Epithelial cell of proximal tubule (primary cell): ENCODE measurements at places on chromosomes 4 and X. TPM values are rescaled to one million over a fixed set of nuclear protein-coding genes. Genes with fewer than 3 reads are reported as not detected.

DNA sequence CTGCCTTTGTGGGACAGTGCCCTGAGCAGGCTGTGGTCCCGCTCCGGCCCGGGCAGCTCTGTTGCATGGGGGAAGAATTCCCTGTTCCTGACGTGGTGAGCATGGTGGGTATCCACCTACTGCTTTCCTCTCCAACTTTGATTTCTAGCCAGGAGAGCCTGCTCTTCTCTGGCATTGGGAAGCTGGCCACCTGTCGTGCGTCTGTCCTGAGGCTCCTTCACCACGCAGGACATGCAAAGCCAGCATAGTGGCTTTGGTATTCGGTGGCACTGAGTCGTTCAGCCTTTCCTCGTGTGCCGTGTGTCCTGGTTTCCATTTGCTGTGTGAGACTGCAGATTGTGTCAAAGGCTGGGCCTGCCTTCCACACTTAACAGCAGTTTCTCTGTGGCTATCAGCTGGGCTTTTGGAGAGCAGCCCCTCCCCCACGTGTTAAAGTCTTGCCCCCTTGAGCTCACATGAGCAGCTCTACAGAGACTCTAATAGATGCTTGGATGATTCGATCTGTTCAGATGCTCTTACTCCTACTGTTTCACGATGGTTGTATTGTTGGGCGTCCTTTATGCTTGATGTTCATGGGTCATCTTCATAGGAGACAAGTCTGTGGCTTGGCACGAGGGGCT, 46.3 kb upstream of the CLCN4 start:
- no peak for DNase-seq

GRCh38 chr4:87461281-87461700, 38.9 kb downstream of the NUDT9 start:
- no peak for DNase-seq

DNA sequence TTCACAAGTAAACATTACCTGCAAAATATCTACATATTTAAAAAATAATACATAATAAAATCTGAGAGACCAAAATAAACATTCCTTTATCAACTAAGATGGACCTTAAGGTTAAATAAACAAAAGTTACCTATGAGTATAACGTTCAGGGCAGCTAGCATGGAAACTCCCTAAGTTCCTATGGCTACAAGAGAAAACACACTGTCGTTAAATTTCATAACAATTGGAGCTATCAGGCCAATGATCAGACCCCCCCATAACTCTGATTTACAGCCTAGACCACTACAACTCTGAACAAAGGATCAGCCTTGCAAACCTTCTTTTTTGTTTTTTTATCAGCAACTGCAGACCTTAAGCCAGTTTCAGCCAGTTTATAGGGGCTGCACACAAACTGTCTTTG, 1418.4 kb downstream of the PCDH18 start:
- no peak for DNase-seq

DNA sequence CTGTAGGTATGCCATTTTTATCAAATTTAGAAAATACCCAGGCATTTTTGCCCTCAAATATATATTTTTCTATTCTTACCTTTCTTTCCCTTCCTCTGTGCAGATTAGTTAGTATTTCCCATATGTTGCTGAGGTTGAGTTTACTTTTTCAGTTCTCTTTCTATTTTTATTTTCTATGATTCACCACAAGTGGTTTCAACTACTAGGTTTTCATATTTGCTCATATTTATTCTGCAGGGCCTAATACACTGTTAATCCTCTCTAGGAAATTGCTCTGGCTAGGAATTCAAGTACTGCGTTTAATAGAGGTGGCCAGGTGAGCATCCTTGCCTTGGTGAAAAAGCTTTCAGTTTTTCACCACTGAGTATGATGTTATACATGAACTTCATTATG, 1535.3 kb upstream of the PCDH10 start:
- DNase-seq = no peak

- no peak for DNase-seq
These were observed 19.8 kb upstream of the FMR1 start for GRCh38 chrX:147891896-147892295.

DNA sequence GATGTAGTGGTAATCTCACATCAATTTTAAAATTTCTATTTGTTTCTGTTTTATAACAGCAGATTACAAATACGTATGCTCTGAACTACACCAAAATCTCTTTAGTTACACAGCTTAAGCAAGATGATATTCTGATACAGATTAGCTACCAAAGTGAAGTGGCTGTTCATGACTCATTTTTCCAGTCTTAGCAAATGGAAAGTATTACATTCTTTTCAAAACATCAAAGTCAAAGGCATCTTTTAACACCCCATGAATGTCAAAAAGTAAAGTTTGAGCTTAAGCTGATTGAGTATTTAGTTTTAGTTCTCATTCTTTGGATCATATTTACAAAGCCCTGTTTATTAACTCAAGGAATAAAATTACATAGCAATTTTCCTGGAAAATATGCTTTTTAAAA, 6.6 kb upstream of the HPGDS start:
- DNase-seq = no peak

DNA sequence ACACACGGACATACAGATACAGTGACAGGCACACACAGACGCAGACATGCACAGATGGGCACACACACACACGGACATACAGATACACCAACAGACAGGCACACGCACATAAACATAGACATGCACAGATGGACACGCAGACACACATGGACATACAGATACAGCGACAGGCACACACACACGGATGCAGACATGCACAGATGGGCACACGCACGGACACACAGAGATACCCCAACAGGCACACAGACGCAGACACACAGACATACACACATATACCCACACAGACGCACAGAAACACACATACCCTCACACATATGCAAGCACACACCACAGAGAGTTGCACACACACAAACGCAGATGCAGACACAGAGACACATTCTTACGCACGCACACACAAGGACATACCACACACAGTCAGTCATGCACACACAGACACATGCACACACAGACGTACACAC, 24.4 kb upstream of the SLC25A6 start:
- no peak for DNase-seq

- DNase-seq = no peak
These were observed 403.9 kb downstream of the PCDH7 start for GRCh38 chr4:31124008-31124585.

DNA sequence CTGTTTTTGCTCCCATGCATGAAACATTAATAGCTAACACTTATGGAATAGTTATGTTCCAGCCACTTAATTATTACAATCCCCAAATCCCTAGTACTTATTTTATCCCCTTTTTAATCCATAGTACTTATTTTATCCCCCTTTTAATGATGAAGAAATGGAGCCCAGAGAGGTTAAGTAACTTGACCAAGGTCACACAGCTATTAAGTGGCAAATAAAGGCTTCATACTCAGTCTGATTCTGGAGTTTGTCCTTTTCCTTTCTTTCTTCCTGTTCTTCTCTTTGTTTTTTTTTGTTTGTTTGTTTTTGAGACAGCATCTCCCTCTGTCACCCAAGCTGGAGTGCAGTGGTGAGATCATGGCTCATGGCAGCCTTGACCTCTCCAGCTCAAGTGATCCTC, 2.2 kb downstream of the NKAP start:
- DNase-seq = no peak

DNA sequence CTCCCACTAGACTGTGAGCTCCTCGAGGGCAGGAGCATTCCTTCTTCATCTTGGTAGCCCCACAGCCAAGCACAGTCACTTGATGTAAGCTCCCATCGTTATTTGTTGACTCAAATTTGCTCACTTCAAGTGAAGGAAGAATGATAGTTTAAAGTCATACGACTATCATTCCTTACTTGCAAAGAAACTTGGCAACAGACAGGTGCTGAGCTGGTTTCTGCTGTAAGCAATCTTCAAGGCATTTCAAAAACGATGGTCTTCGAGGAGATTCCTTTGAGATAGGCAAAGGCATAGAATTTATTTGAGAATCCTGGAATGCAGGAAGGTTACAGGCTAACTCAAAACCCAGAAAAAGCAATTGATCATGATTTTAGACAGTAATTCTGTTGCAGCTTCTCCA, 64.8 kb downstream of the QDPR start:
- peak; percentile 27 for DNase-seq

DNA sequence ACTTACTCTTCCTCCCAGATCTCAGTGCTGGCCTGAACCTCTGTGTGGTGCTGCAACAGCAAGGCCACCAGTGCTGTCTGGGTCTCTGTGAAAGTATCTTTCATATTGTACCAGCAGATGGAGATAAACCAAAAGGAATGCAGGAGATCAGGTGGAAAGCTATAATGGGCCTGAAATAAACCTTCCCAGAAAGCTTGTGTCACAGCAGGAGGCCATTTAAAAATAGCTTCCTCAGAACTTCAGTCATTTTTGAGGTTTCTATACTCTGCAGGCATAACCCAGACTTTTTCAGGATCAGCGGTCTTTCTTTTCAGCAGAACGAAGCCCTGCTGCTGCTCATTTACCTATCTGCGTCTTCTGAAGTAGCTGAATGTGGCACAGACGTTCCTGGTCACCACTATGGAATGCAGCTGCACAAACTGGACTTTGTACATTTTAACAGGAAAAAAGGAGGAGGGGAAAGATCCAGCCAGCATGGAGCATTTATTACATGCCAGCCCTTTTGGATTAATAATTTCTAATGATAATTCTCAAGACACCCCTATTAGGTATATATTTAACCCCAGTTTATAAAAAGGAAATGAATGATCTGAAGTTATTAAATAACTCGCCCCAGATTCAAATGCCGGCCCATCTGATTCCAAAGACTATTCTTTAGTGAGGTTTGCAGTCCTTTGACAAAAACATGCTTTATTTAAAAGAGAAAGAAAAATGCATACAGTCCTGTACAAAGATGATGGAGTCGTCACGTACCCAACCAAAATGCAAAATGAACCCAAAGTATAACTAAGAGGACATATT, 119.7 kb downstream of the NFKB1 start:
- peak; percentile 92 for DNase-seq

- DNase-seq = no peak
These were observed 1.6 kb downstream of the SLC10A6 start for GRCh38 chr4:86847571-86847970.

DNA sequence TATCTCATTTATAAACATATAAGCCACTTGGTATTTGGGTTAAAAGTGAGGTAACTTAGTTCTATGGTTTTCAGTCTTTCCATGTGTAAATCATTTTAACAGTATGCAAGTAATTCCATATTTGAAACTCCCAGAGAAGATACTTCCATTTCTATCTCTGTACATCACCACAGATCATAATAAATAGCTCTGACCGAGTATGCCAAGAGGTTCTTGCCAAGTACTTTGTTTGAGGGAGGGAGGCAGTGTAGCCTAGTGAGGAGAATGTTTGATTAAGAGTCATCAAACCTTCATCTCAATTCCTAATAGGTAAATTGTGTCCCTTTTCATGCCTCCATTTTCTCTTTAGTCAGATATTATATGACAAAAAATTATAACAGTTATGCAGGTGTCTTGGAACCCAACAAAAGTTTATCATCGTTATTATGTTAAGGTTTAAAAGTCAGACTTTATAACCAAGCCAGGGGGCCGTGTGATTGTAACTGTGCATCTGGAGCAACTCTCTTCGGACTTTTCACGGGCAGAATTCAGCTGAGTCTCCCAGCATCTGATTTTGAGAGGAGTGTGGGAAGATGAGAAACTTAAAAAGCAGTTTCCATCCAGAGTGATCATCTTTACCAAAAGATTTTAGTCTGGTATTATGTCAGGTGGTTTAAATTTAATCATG, 123.8 kb downstream of the ANK2 start:
- DNase-seq = no peak

- no peak for DNase-seq
These were observed 13.4 kb downstream of the P2RY10 start for GRCh38 chrX:78958419-78959116.

DNA sequence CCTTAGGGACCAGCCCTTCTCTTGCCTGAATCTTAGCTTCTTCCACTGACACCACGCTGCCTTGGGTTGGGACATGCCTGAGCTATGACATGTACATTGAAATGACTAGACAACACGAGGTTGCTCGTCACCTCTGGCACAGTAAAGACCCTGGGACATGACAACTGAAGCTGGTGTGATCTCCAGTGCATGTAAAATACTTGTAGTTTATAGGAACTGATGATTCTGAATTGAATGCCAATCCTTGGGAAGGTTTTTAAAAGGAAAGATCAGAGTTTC, 100.7 kb upstream of the PGRMC2 start:
- DNase-seq = no peak

DNA sequence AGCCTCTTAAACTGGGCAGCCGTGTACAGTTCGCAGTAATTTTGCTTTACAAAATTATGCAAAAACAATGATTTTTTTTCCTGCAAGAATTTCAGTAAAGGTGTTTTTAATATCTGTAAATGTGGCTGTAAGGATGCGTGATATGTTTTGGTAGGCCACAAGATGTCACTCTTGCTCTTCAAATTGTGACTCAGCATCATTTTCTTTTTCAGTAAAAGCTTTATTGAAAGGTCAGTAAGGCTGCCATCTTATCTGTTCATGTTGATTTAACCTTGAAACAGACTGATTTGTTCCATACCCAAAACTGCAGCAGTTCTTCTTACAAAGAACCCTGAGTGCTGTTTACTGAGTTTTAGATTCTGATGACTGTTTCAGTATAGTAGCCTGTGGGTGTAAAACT, 39.9 kb downstream of the TXLNG start:
- DNase-seq = no peak

- DNase-seq = no peak
These were observed 24.1 kb upstream of the AREG start for GRCh38 chr4:74420863-74421262.

DNA sequence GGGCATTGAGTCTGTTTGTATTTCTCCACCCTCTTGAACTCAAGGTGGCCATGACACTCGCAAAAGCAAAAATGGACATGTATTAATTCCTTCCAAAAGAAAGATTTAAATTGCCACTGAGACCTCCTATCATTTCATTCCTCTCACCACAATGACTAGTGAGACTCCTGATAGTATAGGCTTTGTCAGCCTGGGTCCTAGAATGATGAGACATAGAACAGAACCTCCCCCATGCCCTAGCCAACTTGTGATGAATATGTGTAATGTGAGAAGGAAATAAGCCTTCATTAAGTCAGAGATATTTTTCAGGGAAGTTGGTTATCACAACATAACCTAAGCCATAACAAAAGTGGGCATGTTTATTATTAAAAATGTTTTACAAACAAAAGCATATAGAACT, 62.5 kb downstream of the ASB9 start:
- DNase-seq = no peak

DNA sequence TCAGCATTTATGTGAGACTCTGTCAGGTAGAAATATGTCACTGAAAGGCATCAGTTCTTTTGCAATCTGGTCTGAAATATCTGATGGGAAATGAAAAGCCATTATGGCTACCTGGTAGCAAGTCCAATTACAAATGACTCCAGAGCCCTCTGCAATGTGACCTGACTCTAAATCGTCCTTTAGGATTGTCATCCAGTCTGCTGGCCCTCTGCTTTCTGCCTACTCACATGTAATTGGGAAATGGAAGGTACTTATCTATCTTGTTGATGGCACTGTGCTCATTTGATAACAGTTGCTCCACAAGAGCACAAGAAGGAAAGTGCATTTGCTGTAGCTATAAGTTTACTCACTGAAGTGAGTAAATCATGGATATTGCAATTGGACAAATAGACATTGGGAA, 799.8 kb downstream of the RAPGEF2 start:
- DNase-seq = no peak

Gene GAGE12E
- not detected in 2 replicates for total RNA-seq

Gene CT45A5
- not detected in 2 replicates for total RNA-seq

Gene PRAF2
- total RNA-seq = 13.5 and 16.7 TPM in 2 replicates

Gene ARX
- not detected in 2 replicates for total RNA-seq

Gene ZNF41
- 4.4 and 5.0 TPM in 2 replicates for total RNA-seq

Gene RBMXL3
- total RNA-seq = not detected in 2 replicates
